MV-4-11 (cell line): ENCODE measurements at places on chromosomes 4 and X.

- DNase-seq: no peak
These were observed 215.8 kb downstream of the PACRGL start for GRCh38 chr4:20916106-20916505.

GRCh38 chrX:85379174-85379907, at the start of gene POF1B:
TSS of gene POF1B (minus strand) at chrX:85379665. CDS start at chrX:85379454, 211 bp downstream.
- DNase-seq: no peak

- no peak for DNase-seq
These were observed 591.5 kb upstream of the PITX2 start for GRCh38 chr4:111214371-111214770.

GRCh38 chr4:162221148-162221547, 57.3 kb upstream of the FSTL5 start:
- DNase-seq: no peak

DNA sequence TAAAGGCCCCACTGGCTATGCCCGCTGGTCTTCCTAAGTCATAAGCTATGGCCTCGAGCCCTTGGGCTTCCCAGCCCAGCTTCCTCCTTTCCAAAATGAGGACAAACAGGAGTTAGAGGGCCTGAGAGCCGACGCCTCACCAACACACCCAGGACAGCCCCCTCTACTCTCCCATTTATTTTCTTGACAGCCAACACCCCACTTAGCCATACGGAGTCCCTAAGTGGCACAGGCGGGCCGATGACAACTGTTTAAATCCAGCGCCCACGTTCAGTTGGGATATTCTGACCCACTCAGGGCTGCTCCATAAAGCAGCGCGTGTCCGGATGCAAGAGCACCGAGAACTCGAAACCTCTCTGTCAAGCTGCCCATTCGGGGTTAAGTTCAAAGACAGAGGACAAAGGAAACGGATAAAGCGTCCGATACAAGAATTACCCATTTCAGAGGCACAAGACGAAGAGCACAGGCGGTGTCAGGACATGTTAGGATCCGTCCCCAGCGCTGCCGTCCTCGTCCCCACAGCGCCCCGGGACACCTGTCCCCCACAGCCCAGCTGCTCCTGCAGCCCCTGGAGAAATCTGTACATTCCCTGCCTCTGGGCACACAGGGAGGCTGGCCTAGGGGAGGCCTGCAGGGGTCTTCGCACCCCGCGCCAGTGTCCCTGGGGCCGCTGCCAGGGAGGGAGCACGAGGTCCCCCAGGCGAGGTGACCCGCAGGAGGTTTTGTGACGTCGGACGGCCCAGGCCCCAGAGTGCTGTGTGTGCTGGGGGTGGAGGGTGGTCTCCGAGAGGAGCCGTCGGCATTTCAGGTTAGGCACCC, 1.2 kb downstream of the PRKX start:
- no peak for DNase-seq

DNA sequence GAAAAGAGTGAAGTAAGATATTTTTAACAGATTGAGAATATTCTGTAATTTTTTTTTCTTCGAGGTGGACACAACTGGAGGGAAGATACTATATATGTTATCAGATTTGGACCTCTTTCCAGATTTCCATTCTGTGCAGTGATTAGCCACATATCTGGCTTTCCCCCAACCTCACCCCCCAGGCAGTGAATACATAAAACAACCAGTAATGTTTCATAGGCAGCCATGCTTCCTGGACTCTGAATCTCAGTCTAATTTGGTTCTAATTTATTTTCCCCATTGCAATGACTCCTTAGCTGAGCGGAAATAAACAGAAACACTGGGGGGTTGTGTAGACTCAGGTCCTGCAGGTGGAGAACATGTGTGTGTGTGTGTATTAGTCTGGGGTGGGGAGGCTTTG, 226.5 kb downstream of the FBXW7 start:
- DNase-seq: no peak

DNA sequence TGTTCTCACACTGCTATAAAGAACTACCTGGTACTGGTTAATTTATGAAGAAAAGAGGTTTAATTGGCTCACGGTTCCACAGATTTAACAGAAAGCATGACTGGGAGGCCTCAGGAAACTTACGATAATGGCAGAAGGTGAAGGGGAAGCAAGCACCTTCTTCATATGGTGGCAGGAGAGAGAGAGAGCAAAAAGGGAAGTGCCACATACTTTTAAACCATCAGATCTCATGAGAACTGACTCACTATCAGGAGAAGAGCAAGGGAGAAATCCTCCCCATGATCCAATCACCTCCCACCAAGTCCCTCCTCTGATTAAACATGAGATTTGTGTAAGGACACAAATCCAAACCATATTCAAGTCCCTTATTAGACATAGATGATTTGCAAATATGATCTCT, 12.3 kb upstream of the RAP2C start:
- peak; percentile 45 for DNase-seq

DNA sequence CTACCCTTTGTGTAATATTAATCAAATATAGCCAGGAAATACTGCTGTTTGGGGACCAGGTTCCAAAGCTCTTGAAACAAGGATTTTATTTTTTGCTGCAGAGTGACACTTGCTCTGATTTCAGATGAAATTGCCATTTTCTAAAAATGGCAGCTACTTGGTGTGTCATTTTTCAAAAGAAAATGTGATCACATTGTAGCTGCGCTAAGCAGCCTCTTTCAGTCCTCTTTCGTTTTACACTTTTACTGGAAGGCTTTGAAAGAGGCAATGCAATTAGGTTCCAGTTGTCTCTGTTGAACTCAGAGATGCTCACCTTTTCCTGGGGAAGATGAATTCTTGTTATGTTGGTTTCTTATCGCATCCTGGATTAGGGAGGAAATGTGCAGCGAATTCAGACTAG, 85.1 kb downstream of the CT47B1 start:
- no peak for DNase-seq

- no peak for DNase-seq
These were observed 72.7 kb upstream of the DCLK2 start for GRCh38 chr4:150005537-150005936.

DNA sequence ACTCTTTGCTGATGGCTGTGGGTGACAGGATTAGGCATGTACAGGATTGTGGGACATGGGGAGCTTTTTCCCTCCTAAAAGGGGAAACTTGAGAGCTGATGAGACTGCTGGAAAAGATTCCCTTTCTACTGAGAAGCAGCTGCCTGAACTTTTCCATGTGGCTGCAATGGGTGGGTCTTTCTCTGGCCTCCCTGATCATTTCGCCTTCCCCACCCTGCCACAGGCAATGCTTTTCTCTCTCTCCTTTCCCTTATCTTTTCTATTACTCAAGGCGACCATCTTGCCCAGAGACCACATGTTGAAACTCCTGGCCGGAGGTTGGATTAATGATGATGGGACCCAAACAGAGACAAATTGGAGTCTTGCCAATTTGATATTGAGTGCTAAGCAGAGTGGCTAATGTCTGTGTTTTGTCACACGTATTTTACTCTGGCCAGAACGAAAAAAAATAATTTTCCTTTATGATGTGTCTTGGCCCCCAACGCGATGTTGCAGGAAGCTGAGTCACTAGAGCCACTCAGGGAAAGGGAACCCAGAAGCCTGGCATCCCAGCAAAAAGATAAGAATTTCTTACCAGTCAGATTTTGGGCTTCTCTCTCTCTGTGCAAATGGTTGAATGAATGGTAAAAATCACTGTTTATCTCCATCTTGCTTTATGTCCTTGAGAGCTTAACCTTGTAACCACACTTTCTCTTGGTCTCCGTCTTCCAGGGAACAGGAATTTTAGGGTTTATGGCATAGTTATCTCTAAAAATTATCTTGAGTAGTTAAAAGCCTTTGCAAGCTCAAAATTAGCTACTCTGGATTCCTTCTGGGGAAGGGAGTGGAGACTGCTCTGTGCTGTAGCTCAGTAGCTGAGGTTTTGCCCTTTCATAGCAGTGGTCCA, 19.4 kb upstream of the ATP8A1 start:
- no peak for DNase-seq

GRCh38 chrX:153443476-153444332, 2.2 kb downstream of the TREX2 start:
- DNase-seq: no peak

DNA sequence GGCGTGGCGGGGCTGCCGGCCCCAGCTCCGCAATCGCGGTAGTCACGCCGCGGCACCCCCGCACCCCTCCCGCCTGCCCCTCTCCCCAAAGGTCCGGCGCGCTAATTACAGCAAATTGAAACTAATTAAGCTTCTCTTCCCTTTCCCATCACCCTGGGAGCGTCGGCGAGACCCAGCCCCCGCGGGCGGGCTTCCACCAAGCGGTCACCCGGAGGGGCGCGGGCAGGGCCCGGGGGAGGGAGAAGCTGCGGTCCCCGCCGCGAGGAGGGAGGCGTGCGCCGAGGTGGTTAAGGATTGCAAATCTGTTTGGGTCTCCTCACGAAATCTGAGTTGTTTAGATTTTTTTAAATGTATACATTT, 13.1 kb downstream of the ARX start:
- no peak for DNase-seq
